ENCODE measurements at places on chromosomes 11 and 22.

DNA sequence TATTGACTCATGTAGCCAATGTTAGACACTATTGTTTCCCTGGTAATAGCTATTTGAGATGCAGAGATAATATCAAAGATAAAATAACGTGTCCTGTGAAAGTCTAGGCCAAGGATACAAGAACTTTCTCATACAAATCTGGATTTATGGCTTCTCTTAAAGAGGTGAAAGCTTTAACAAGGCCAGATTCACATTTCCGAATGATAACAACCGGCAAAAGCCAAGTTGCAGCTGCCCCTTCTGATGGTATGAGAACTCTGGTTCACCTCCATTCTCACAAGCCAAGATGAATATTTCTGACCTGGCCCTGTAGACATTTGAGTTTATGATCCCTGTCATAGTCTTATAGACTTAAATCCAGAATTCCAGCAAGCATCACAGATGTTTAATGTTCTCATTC, 230.4 kb upstream of the ZC3H12C start:
- no peak for DNase-seq

- no peak for DNase-seq
These were observed 70.5 kb downstream of the FEZ1 start for GRCh38 chr11:125425601-125426000.

DNA sequence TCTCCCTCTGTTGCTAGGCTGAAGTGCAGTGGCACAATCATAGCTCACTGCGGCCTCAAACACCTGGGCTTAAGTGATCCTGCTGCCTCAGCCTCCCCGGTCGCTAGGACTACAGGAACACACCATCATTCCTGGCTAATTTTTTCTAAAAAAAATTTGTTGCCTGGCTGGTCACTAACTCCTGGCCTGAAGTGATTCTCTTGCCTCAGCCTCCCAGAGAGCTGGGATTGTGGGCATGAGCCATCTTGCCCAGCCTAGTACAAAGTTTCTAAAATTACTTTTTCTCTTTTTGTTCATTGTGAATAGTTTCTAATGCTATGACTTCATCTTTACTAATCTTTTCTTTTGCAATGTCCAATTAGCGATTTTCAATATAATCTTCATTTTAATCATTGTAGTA, 12.5 kb downstream of the RBM7 start:
- no peak for DNase-seq

GRCh38 chr22:25722626-25723025, 19.4 kb upstream of the MYO18B start:
- DNase-seq: no peak

DNA sequence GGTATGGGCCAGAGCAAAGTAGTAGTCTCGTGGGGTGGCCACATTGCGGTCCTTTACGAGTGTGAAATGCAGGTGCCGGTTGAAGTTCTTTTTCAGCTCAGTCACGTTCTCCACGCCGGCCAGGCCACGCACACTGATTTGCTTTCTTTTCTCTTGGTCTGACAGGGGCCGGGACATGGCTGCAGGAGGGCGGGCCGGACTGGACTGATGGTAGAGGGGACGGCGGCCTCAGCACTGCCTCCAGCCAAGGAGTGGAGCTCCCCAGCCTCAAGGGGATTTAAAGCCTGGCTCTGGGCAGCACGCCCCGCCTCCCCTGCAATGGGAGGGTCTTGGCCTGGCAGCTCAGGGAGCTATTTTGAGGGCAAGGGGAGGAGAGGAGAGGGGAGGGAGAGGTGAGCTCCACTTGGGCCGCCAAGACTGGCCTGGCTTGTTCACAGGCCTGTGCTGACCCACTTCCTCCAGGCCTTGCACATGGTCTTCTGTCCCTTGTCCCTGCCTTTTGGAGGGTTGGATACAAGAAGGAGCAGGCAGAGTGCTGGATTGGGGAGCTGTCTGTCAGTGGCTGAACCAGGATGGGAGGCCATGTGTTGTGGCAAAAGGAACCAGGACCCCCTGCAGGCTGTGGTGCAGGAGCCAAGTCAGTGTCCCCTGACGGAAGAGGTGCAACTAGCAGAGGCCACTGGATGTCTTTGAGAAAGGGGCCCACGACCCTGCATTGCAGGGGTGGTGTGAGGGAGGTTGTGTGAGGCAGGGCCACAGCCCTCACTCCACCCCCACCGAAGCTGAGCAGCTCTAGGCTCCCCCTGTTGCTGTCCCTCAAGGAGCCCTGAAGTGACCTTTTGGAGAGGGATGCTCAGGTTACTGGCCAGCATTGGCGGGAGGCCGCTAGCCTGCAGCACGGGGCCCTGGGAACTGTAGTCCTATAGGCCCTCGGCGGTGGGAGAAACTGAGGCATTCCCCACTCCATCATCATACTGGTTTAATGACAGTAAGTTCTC, at the start of gene PYGM:
PYGM (minus strand) TSS at position 253 of the 998 bp plus-strand sequence; CDS start at position 177, 76 bp downstream.
- DNase-seq: no peak

DNA sequence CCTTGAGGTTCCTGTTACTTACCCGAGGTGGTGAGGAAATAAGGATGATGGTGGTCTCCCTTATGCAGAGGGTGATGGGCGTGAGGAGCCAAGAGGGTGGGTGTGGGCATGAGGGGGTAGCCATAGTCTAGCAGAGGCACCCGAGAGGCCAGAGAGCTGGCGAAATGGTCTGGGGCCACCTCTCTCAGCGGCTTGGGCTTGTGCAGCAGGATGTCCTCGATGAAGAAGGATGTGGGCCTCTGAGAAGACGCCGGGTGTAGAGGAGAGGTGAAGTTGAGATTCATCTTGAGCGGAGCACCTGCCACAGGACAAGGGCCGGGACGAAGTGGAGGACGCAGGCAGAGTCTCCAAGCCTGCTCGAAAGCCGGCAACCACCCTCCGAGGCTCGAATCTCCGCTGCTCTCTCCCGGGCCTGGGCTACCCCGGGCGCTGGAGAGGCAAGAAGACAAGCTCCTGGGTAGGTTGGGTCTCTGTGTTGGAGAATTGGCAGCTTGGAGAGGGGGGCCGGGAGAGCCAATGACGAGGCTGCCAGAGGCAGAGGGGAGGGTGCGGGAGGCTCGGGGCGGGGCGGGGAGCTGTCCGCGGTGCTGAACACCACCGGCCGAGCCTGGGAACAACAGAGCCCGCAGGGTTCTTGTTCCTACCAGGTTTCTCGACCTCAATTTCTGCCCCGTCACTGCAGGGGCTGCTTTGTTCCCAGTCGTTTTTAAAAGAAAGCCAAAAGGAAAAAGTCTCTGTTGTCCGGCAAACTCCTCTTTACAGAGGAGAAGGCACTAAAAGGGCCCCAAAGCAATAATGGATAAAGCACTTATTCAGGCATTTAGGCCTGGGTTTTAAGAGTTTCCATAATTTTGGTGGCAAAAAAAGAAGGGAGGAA, at the start of gene BSX:
BSX (minus strand) TSS at position 447 of the 877 bp plus-strand sequence; CDS start at position 284, 163 bp downstream.
- peak; percentile 53 for DNase-seq

All from activated naive CD4-positive, alpha-beta T cell treated with Interleukin-2 at 50 U/mL for 16 hours (primary cell).